ENCODE measurements at places on chromosomes 6 and 20.

DNA sequence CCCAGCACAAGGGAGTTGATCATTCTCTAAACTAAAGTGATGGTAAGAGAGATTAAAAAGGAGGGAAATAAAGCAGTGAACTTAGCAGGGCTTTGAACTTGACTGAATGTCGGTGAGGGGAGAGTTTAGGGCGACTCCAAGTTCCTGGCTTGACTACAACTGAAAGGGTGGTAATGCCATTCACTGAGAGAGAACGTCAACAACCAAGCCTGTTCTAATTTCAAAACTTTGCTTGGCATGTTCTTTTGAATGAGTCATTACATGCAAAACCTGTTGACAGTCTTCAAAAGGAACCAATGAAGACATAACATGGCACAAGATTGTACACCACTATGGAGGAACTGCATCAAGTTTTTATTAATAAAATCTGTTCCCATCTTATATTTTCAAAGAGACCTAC, 10.3 kb upstream of the MYB start:
- no peak for DNase-seq

GRCh38 chr6:47323887-47324286, 14.2 kb upstream of the TNFRSF21 start:
- no peak for DNase-seq

GRCh38 chr6:87393026-87393622, 14.6 kb upstream of the CFAP206 start:
- DNase-seq: no peak

GRCh38 chr6:46299253-46299652, 128.5 kb upstream of the ENPP5 start:
- no peak for DNase-seq

DNA sequence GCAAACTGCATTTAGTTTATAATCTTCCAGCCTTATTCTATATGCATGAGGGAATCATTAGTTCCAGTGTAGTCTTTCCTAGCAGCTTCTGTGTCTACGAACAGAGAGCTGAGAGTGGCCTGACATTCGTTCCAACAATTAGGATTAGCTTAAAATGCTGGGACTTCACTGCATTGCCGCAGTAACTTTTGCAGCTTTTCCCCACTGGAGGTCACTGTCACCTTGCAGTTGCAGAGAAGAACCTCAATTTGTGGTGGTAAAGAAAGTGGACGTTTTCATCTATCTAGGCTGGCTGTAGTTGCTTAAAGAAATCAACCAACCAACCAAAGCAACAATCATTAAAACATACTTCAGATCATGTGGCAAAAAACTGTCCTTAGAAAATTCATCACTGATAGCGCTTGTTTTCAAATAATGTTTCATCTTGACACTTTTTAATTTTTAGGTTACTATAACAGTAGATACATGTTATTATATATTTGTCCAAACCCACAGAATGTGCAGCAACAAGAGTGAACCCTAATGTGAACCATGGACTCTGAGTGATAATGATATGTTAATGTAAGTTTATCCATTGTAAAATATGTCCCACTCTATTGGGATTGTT, 12.2 kb downstream of the MYLK4 start:
- DNase-seq: no peak

DNA sequence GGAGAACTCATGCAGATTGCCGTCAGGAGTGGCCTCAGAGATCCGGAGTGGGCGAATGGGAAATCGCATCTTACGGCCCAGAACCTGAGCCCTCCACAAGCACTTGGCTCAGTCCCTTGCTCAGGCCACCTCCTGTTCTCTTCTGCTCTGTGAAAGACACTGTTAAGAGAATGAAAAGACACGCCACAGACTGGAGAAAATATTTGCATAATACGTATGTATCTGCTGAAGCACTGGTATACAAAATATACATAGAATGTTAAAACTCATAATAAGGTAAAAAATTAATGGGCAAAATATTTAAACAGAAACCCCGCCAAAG, 838 bp upstream of the POM121L2 start:
- no peak for DNase-seq

DNA sequence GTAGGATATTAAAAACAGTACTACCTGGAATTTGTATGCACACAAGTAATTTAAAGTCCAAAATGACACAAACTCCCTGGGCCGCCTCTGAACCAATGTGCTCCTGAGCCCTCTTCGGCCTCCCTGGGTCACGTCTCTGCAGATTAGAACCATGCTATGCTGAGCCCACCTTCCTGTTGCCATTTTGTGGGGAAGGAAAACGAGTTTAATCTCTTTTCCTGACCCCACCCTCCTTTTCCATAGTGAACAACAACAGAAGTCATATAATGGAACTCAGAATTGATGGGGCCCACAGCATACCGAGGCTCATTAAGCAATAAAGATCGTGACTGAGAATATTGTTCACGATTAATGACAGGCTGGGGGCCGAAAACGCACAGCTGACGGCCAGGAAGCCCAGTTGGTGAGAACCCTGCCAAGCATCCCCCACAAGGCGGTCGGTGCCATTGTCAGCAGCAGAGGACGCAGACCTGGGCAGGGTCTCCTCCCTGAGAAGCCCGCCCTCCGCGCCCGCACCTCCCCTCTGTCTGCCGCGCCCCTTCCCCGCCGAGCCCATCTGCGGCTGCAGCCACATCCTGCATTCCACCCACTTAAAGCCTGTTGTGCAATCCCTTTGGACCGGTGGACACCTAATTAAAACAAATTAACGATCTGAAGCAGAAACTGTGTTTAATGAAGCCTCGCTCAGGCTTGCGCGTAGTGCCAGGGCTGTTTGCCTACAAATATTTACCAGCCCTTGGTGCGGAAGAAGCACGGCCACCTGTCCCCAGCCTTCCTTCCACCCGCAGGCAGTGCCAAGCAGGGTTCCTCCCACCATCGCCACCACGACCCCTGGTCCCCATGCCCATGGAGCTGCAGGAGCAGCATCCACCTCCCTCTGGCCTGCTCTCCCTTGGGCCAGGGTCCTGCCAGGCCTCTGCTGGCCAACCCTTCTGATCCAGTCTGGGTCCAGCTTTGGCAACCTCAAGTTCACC, 68.1 kb downstream of the DLL1 start:
- DNase-seq: no peak

- no peak for DNase-seq
Observed at GRCh38 chr6:109351231-109352130, 30.8 kb downstream of the CD164 start.

GRCh38 chr6:111788379-111789276, 84.6 kb downstream of the FYN start:
- no peak for DNase-seq

DNA sequence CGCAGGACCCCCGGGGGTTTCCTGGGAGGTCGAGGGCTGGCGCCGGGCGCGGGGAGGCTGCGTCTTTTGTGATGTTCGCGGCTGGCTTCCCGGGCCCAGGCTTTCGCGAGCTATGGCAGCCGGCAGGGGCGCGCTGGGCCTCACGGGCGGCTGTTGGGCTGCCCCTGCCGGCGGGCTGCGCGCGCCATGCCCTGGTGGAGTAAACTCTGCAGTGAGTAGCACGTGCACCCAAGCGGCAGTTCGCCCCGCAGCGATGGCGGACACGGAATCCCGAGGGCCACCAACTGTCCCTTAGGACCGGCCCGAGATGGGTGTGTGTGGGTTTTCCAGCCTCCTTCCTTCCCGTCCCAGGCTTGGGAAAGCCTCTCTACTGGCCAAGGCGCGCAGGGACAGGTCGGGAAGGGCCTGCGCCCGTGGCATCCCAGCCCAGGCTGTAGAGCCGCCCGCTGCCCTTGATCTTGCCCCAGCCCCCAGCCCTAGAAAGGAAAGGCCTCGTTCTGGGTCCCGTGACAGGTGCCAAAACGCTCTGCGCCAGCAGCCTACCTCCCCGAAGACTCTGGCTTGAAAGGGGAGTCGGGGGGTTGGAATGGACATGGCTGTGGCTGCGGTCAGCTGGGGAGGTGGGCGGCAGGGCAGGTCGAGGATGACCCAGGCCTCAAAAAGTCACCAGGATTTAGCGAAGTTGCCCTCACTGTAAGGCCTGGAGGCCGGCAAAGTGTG, 49.7 kb downstream of the ZBTB2 start:
- no peak for DNase-seq

GRCh38 chr20:13301596-13301995, 80.5 kb downstream of the ISM1 start:
- DNase-seq: no peak

DNA sequence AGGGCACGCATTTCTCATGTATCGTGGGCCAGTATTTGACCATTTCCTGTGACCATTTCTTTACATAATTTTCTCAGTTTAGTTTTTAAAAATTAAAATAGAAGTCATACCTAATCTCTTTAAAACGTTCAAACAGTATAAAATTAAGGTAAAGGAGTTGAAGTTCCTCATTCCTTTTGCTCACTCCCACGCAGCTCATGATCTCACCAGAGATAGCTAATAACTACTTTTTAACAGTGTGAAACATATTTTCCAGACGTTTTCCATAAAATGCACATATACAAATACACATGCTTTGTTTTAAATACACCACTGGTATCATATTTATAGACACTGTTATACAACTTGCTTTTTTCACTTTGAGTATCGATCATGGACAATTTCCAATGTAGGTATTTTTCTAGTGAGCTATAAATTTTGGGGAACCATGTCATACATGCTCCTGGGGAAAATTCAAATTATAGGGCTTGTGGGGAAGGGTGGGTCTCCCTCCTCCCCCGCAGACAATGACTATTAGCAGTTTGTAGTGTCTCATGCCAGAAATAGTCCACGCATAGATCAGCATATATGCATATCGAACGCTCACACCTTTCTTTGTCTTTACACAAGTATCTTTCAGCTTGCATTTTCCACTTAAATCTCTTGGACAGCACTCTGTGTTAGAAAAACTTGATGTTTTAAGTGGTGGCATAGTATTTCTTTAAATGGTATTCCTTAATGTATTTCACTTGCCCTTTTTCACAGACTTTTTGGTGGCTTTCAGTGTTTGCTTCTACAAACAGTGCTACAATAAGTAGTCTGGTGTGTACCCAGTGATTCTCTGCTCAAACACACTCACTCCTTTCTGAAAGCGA, 145.5 kb upstream of the ZNF217 start:
- DNase-seq: no peak

DNA sequence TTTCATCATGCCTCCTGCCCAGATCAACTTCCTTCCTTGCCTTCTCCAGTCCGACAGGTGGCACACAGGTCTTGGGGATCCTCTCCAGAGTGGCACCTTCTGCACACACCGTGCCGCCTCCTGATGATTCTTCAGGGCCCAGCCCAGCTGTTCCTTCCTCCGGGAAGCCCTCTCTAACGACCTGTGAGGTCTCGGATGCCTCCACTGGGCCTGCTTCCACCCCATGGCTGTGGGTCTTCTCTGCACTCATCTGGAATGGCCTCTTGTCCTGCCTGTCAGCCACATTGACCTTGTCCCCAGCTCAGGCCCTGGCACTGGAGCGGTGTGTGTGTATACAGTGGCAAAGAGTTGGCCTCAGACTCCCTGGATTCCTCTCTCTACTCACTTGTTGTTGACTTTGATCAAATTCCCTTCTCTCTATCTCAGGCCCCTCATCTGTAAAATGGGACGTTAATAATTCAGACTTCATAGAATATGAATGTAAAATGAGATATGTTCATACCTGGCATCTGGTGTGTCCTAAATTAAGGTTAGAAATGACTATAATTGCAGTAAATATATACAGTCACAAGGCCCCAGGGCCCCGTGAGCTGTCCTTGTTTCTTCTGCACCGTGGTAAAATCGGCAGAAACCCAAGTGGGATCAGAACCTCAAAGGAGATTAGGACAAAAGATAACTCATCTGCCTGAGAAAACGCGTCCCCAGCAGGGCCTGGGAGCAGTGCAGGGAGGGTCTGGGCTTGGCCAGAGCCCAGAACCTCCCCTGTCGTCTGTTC, 1.5 kb downstream of the FAM210B start:
- no peak for DNase-seq

DNA sequence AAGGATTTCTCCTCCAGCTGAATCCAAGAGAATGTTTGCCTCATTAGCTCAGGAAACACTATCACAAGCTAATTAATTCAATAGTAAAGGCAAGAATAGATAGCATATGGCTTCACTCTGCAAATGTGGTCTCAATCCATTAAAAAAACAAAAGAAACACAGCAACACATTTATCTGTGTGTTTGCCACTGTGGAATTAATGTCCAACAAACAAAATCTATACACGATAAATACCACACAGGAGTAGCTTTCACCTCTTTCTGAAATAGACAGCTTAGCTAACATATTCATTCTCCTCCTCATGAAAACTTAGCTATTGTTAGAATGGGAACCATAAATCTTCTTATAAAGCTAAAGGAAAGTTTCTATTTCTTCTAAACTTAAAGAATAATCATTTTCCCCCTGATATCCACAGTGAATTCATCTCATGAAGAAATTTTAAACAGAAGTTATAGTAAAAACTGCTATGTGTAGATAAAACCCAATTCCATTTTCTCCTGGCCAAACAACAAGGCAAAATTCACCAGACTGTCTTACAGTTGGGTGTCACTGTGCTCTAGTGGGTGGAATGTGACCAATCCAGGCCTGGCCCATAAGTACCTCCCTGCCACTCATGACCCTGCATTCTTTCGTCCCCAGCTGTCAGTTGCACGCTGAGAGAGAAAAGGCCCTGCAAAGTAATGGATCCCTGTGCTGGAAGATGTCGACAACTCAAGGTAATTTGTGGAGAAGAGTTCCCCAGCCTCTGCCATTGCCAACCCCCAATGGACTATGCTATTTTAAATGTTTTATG, 92.9 kb upstream of the NRSN1 start:
- DNase-seq: no peak

DNA sequence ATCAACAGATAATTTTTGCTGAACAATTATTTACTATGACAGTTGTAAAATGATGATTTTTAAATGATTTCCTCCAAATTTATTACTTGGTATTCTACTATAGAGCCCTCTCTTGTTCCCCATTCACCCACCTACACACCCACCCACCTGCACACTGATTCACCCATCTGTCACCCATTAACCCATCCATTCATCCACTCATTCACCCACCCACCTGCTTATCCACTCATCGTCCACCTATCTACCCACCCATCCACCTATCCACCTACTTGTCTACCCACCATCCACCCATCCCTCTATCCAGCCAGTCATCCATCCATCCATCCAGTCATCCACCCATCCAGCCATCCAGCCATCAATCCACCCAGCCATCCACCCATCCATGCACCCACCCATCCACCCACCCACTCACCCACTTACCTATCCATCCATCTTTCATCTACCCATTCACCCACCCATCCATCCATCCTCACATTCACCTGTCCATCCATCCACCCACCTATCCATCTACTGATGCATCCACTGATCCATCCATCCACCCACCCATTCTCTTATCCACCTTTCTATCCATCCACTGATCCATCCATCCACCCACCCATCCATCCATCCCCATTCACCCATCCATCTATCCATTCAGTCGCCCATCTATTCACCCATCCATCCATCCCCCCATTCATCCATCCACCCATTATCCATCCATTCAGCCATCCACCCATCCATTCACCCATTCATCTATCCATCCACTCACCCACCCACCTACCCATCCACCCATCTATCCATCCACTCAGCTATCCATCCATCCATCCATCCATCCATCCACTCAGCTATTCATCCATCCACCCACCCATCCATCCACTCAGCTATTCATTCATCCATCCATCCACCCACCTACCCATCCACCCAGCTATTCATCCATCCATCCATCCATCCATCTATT, 72.0 kb downstream of the SYNJ2 start:
- no peak for DNase-seq

GRCh38 chr6:166456395-166457156, 73.8 kb upstream of the MPC1 start:
- no peak for DNase-seq

GRCh38 chr6:108755257-108756240, 92.7 kb upstream of the ARMC2 start:
- DNase-seq: no peak
